NCI-H460 (cell line): ENCODE measurements at places on chromosomes 7 and 10.

- no peak for DNase-seq
Observed at GRCh38 chr10:76191336-76191735, 759.9 kb downstream of the LRMDA start.

- no peak for DNase-seq
Observed at GRCh38 chr7:121235201-121235600, 93.6 kb upstream of the WNT16 start.

GRCh38 chr7:78514634-78515033 is 716.1 kb downstream of the PHTF2 start:
- no peak for DNase-seq

DNA sequence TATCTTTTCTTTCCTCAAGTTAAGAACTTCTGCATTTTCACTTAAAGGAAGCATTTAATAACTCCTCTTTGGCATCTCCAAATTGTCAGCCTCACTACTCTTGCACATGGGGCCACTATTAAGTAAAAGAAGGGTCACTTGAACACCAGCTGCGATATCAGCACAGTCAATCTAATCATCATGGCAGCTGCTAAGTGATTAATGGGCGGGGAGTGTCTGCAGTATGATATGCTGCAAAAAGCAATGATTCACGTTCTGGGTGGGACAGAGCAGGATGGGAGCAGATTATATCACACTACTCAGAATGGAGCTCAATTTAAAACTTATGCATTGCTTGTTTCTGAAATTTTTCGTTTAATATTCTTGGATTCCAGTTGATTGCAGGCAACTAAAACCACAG is 447.4 kb upstream of the PFKP start:
- DNase-seq: no peak

- DNase-seq: no peak
Observed at GRCh38 chr10:55273946-55274345, 472.9 kb upstream of the PCDH15 start.

DNA sequence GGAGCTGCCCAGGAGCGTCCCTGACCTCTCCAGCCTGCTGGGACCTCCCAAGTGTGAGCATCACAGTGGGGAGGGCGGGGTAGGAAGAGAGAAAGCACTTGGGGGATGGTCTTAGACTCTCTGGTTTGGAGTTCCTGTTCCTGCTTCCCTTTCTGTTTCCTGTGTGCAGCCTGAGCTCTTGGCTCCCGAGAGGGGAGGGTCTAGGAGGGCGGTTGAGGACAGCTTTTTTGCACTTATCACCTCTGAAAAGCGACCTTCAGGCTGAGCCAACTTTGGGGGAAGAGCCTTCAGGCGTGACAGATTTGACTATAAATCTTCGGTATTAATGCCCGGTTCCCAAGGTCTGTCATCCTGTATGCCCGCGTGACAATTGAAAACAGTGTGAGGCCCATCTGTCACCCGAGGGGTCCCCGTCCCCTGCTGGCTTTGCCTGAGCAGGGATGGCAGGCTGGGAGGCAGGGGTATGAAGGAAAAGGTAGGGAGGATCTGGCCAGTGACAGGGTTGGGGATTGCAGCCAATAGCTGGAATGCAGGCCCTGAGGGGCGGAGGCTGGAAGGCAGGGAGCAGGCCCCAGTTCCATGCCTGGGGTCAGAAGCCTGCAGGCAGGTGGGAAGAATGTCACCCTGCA is 78.6 kb downstream of the CDH23 start:
- DNase-seq: no peak

GRCh38 chr10:49559476-49559875 is 20.6 kb upstream of the ERCC6 start:
- no peak for DNase-seq

DNA sequence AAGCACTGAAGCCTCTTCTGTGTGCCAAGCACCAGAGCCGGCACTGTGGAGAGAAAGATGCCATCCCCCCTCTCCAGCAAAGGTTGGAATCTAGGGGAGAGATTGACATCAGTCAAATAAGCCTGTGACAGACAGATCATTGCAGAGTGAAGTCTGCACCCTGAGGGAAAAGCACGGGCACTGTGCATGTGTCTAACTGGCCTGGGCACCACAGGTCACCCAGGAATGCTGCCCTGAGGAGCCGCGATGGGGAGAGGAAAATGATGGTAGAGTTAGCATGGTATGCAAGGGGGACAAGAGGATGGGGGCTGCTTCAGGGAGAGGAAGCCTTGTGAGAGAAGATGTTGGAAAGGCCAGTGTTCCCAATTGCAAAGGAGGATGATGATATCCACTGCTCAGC is 261.0 kb downstream of the GRID1 start:
- DNase-seq: no peak

GRCh38 chr7:2715341-2716231 is 27.6 kb downstream of the AMZ1 start:
- no peak for DNase-seq

- no peak for DNase-seq
Observed at GRCh38 chr7:156549636-156550035, 90.9 kb upstream of the RNF32 start.
